ENCODE measurements at places on chromosomes 2 and 18.

- DNase-seq: no peak
Measured at GRCh38 chr2:112033600-112033999, 21.5 kb upstream of the TMEM87B start.

DNA sequence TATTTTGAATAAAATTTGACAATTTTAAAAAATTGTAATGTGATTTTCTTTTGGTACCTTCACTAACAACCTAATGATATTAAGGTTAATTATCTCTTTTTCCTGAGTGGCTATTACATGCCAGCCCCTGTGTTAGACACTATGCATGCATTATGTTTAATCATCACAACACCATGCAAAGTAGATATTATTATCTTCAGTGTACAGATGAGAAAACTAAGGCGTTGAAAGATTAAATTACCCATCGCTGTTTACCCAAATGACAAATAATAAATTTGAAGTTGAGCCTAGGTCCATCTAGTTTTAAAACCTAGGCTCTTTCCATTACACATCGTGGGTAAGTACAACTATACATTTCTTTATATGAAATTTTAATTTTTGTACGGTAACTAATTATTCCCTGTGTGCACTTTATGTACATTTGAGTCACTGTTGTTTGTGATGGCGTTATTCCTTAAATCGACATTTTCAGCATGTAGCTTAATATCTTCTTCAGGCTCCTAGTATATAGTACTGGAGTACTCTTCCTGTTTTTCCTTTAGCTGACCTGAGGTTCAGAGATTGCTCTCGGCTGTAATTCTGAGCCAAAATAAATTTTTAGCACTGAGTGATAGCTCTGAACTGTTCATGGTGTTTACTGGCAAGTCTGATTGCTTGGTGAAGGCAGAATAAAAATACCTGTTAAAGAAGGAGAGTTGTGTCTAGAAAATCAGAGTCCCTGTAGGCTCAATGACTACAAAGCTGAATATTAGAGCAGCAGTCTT, 13.9 kb upstream of the MBD2 start:
- no peak for DNase-seq

DNA sequence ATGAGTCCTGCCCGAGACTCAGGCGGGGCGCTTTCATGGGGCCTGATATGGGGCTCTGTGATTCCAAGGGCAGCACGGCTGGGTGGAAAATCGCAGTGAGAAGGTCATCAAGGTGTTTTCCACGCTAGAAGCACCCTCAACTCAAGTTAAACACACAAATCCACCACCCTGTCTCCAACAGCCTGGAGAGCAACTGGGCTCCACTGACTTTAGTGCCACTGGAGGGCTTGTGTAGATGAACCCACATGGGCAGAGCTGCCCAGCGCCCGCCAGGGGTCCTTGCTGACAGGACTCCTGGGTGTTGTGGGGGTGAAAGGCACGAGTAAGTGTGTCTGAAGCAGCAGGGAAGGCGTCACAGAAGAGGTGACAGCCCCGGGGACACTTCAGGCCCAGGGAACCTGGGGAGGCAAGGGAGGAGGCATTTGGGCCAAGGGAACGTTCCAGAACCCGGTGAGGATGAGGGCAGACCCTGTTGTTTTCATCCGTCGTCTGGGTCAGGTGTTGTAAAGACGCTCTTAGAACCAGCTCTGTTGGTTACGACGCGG, 51.8 kb upstream of the CTDP1 start:
- DNase-seq: no peak

GRCh38 chr18:5275872-5276271, 19.7 kb downstream of the ZBTB14 start:
- DNase-seq: no peak

- DNase-seq: no peak
Measured at GRCh38 chr2:47508641-47509040, 105.7 kb downstream of the MSH2 start.

All from NCI-H2029 treated with DMSO at 0.1 percent for 48 hours (cell line).